ACHN (cell line): ENCODE measurements at places on chromosomes 13 and 19.

GRCh38 chr13:83332751-83333150 is 549.5 kb downstream of the SLITRK1 start:
- no peak for DNase-seq

DNA sequence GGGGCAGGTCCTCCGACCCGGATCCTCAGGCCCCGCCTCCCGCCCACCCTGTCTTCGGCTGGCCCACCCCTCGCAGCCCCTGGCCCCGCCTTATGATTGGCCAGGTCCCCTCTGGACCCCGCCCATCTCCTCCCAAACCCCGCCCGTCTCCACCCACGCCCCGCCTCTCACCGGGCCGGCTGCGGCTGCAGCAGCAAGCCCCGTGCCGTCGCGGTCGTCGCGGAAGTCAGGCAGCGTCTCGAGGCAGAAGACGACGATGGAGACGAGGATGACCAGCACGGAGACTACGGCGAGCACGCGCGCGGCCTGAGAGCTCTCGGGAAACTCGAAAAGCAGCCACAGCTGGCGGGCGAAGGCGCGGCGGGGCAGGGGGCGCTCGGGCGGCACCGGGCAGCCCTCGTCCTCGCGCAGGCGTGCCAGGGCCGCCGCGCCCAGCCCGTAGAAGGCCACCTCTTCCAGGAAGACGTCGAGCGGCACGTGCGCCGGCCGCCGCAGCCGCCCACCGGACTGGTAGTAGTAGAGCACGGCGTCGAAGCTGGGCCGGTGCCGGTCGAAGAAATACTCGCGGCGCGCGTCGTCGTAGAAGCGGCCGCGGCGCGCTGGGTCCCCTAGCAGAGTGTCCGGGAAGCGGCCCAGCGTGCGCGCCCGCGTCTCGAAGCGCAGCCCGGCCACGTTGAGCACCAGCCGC is 495 bp downstream of the KCNA7 start:
- DNase-seq, result no peak

DNA sequence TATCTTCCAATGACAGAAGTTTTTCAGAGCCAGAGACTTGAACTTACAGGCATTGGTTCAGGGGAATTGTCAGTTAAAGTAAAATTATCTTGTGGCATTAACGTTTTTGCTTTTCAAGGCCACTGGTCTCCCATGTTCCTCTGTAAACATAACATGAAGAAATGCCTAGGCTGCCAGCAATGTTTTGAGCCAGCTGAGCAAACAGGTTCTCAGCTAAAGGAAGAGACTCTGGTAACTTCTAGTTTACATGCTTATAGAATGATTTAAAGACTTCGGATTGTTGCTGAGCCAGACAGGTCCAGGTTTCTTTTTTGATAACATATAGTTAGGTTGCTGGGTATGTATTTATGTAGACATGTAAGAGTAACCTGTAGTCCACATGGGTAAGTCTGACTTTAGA is 35.7 kb downstream of the ZNF493 start:
- no peak for DNase-seq

- DNase-seq, result no peak
These were observed 23.5 kb upstream of the QTRT1 start for GRCh38 chr19:10677751-10678150.

GRCh38 chr13:99351772-99352171 is 44.6 kb upstream of the GPR183 start:
- no peak for DNase-seq

DNA sequence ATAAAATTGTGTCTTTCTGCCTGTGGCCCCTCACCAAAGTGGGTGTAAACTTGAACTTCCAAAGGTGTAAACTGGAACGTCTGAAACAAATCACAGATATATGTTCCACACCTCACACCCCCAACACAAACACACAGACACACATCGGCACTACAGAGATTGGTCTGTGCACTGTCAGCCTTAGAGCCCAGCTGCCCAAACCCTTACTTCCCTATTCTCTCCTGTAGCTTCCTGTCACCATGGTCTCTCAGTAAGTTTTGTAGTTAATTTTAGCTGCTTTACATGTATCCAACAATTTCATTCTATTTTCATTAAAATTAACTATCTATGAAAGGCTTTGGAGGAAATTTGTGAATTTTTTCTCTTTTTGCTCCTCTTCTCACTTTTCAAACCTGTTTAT is 5.4 kb downstream of the TM9SF2 start:
- no peak for DNase-seq

- no peak for DNase-seq
These were observed 148.1 kb downstream of the NHLRC3 start for GRCh38 chr13:39186205-39186875.
